Left ventricle myocardium inferior (tissue), 1 donor: ENCODE measurements at places on chromosomes 5 and 9. TPM values are rescaled to one million over a fixed set of nuclear protein-coding genes. Genes with fewer than 3 reads are reported as not detected.

SRD5A1 gene
- 2.5 TPM for total RNA-seq

PCDHA9 gene
- not detected for total RNA-seq

SLC25A2 gene
- not detected for total RNA-seq

SLC4A9 gene
- 0.44 TPM for total RNA-seq

ZNF879 gene
- total RNA-seq = 6.4 TPM

TMEM215 gene
- not detected for total RNA-seq

PCDHA12 gene
- total RNA-seq = not detected

C1QTNF2 gene
- 1.4 TPM for total RNA-seq

SLC45A2 gene
- not detected for total RNA-seq

TMEM171 gene
- total RNA-seq = not detected

ZNF462 gene
- 29.2 TPM for total RNA-seq

CTXN3 gene
- not detected for total RNA-seq

TSSK1B gene
- total RNA-seq = not detected

SPAAR gene
- total RNA-seq = 6.5 TPM

FBP1 gene
- total RNA-seq = 0.74 TPM

MEIKIN gene
- not detected for total RNA-seq

TMEFF1 gene
- total RNA-seq = not detected

HBEGF gene
- total RNA-seq = 27.2 TPM

PRR16 gene
- 15.3 TPM for total RNA-seq

BTNL8 gene
- total RNA-seq = 0.58 TPM

WNT8A gene
- not detected for total RNA-seq

PALM2AKAP2 gene
- 90.2 TPM for total RNA-seq

PTGES gene
- total RNA-seq = 1.9 TPM

EXD3 gene
- 9.2 TPM for total RNA-seq

RFESD gene
- 2.8 TPM for total RNA-seq

RASA1 gene
- 18.0 TPM for total RNA-seq

DMRTA1 gene
- 0.77 TPM for total RNA-seq

SOWAHA gene
- total RNA-seq = not detected

TLX3 gene
- not detected for total RNA-seq

GLRA1 gene
- not detected for total RNA-seq

GABRA6 gene
- not detected for total RNA-seq

SNCB gene
- 0.44 TPM for total RNA-seq

CCL19 gene
- total RNA-seq = 0.69 TPM

TMED9 gene
- 68.7 TPM for total RNA-seq

ATOSB gene
- total RNA-seq = 17.0 TPM

PCDHB5 gene
- total RNA-seq = 2.3 TPM

SV2C gene
- 0.44 TPM for total RNA-seq

PCDHB9 gene
- 1.2 TPM for total RNA-seq

SHB gene
- 19.4 TPM for total RNA-seq

CDKN2B-AS1 gene
- 0.30 TPM for total RNA-seq

CCDC180 gene
- total RNA-seq = 2.4 TPM
